Activated gamma-delta T cell treated with Interleukin-2 at 50 U/mL for 16 hours (primary cell): ENCODE measurements at places on chromosomes 2 and 18.
A peak's percentile ranks its signal among the peaks of the same experiment; 100 is the strongest.

DNA sequence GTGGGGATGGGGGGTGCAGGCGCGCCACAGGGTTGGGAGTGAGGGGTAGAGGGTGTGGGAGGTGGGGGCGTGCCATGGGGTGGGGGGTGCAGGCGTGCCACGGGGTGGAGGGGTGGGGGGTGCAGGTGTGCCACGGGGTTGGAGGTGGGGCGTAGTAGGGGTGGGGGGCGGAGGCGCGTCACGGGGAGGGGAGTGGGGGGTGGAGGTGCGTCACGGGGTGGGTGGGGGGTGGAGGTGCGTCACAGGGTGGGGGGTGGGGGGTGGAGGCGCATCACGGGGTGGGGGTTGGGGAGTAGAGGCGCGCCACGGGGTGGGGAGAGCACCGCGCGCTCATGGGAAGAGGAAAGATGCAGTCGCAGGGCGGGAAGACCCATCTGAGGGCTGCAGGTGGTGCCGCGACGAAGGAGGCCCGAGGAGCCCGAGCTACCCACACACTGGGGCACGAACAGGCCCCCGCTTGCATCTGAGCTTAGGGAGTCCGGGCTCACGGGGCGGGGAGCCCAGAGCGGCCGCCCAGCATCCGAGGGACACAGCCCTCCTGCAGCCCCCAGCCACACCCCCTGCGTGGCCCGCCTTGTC, 37.5 kb downstream of the SNED1 start:
- peak; percentile 44 for DNase-seq

- DNase-seq, result no peak
Measured at GRCh38 chr2:58293056-58293455, 51.9 kb upstream of the FANCL start.

DNA sequence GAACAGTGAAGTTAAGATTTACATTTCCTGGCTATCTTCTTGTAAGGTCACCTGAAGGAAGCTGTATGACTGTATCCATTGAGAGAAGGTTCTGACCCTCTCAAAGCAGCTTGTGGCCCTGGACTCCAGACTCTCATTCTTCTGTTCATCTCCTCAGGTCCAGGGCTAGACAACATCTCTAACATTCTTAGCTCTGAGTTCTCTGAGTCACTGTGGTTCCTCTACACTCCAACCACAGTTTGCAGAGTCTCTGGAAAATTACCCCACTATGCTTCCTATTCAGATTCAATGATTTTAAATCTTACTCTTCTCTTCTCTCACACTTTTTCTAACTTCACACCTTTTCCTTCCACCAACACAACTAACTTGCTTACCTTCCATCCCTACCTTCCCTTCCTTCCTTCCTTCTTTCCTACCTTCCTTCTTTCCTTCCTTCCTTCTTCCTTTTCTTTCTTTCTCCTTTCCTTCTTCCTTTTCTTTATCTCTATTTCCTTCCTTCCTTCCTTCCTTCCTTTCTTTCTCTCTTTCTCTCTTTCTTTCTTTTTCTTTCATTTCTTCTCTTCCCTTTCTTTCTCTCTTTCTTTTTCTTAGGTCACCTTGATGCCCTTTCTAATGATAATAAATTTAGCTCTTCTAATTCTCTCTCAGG, 824.3 kb upstream of the ZEB2 start:
- no peak for DNase-seq

- DNase-seq, result no peak
Measured at GRCh38 chr18:63025251-63026090, 294.1 kb downstream of the BCL2 start.

GRCh38 chr2:130352237-130352636, 3.6 kb upstream of the PTPN18 start:
- no peak for DNase-seq

- no peak for DNase-seq
Measured at GRCh38 chr2:19600506-19600905, 242.1 kb upstream of the OSR1 start.

GRCh38 chr2:69815717-69816116, 13.7 kb upstream of the GMCL1 start:
- DNase-seq, result no peak

DNA sequence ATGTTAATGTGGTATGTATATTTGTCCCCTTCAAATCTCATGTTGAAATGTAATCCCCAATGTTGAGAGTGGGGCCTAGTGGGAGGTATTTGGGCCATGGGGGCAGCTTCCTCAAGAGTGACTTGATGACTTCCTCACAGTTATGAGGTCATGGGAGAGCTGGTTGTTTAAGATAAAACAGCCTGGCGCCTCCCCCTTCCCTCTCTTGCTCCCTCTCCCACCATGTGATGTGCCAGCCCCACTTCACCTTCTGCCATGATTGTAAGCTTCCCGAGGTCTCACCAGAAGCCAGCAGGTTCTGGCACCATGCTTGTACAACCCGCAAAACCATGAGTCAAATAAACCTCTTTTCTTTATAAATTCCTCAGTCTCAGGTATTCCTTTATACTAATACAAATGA, 258.3 kb upstream of the POU3F3 start:
- no peak for DNase-seq

DNA sequence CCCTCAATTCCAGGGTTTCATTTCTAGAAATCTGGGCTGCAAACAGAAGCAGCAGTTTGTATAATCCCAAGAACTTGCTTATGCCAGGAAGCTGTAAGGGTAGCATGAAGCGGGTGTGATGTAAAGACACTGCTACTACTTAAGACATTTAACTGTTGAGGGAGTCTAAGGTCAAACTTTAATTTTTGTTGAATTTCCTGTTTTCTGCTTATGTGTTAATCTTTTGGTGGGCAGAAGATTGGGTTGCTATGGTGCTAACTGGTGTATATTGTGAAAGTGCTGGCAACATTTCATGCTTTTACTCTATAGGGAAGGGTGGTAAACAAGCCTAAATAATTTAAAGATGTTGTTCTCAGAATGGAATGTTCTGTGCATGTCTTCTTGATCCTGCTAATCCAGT, 2.7 kb downstream of the NCOA1 start:
- DNase-seq, result no peak

DNA sequence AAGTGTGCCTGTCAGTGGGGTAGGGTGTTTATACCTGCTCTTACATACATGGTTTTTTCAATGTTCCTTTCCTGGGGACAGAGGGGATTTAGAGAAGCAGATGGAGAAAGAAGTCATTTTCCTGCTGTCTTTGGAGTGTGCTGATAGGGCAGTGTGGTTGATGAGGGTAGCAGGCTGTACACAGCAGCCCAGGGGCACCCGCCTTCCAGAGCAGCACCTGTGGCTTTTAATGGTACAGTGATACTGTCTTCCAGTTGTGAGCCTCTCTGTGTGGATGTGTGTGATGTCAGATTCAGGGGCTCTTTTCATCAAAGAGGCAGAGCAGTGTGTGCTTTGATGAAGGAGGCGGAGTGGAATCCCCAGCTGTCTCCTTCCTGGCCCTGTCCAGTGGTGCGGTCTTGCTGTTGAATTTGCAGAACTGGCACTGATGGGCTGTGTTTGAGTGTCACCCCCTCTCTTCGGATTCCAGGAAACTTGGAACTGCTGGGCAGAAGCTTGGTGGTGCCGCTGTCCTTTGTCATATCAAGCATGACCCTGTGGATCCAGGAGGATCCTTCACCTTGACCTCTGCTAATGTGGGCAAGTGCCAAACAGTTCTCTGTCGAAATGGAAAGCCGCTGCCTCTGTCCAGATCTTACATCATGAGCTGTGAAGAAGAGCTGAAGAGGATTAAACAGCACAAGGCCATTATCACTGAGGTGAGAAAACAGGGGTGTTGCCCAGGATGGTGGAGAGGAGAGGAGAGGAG, 259.8 kb downstream of the PHLPP1 start:
- no peak for DNase-seq

- no peak for DNase-seq
Measured at GRCh38 chr2:200871151-200871550, 6.7 kb upstream of the CLK1 start.

- no peak for DNase-seq
Measured at GRCh38 chr2:185859506-185859905, 120.9 kb downstream of the FSIP2 start.

DNA sequence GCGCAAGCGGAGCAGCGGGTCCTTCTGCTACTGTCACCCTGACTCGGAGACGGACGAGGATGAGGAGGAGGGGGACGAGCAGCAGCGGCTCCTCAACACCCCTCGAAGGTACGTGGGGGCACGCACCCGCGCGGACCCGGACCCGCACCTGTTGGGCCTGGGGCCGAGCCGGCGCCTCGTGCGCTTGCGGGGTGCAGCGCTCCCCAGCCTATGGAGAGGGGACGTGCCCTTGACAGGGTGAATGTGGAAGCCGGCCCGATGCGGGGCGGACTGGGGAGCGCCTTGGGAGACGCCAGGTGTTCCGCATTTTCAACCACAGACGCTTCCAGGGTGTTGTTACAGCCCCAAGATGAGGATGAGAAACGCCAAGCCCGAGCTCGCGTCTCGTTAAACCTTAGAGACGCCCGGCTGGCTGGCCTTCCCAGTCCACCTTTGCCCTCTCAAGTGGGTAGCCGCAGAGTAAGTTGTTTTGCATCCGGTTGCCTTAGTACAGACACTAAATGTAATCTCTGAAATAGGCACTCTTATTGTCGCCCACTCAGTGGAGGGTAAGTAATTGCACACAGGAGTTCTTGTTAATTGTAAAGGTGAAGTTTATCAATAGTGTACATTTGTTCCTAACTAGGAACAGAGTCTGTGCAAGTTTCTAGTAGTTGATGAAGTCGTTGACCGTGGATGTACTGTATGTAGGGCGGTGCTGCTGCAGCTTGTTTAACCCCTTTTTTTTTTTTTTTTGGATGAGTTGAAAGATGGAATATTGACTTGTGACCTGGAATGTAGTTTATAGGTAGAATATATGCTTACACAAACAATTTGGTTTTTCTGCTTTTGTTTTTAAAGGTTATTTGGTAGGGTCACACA, 815 bp downstream of the GMCL1 start:
- peak; percentile 45 for DNase-seq

- DNase-seq, result no peak
Measured at GRCh38 chr2:26414311-26414710, 12.6 kb downstream of the DRC1 start.

GRCh38 chr2:55031505-55031904, 18.7 kb downstream of the RTN4 start:
- no peak for DNase-seq

GRCh38 chr18:6975084-6975483, 142.5 kb downstream of the LAMA1 start:
- no peak for DNase-seq

- no peak for DNase-seq
Measured at GRCh38 chr2:45886171-45886663, 234.7 kb downstream of the PRKCE start.

DNA sequence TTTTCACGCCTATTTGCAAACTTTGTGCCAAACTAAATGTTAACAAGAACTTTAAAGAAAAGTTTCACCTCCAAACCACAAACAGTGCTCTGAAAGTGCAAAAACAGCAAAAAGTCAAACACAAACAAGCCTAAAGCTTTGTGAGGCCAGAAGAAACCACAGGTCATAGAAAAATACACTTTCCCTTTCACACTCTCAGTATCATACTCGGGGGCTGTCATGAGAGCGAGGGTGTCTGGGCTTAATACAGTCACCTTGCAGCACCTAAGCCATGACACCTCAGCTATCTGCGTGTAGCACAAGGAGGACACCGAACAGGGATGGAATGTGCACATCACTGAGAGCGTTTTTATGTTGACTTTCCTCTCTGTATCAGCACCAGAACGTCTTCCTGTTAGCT, 26.6 kb upstream of the SEH1L start:
- peak; percentile 39 for DNase-seq

DNA sequence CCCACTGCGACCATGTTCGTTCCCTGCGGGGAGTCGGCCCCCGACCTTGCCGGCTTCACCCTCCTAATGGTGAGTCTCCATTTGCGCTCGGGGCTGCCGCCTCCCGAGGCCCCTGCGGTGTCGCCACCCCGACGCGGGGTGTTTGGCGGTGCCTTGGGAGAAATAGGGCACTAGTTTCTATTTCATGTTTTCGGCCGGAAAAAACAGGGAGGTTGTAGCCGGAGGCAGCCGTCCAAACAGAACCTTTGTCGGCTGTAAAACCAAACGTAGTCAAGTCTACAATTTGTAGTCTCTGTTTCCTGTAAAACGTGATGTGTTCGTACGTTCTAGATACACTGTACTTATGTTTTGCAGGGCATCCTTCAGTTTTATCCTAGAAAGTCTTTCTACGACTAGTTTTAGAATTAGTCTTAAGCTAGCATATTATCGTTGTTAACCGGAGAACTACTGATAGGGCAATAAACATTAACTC, 290 bp downstream of the PSMG2 start:
- no peak for DNase-seq

GRCh38 chr2:29991086-29991485, 69.7 kb upstream of the ALK start:
- DNase-seq, result no peak

DNA sequence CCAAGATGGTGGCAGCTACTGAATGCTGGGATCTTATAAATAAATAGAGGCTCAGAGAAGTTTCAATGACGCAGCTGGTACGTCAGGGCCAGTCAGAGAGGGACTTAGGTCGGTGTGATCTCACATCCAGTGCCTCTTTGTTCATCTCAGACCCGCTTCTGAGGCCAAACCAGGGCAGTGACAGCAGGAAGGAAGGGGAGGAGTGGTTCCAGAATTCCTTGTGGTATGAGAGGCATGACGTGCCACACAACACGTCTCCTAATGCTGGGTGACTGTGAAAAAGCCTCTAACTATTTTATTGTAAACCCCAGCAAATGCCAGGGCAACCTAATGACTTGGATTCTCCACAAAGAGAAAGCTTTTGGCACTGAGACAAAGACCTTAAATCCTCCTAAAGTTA, 423.3 kb downstream of the LPIN1 start:
- no peak for DNase-seq

- DNase-seq, result no peak
Measured at GRCh38 chr18:41165625-41166024, 789.4 kb upstream of the PIK3C3 start.

DNA sequence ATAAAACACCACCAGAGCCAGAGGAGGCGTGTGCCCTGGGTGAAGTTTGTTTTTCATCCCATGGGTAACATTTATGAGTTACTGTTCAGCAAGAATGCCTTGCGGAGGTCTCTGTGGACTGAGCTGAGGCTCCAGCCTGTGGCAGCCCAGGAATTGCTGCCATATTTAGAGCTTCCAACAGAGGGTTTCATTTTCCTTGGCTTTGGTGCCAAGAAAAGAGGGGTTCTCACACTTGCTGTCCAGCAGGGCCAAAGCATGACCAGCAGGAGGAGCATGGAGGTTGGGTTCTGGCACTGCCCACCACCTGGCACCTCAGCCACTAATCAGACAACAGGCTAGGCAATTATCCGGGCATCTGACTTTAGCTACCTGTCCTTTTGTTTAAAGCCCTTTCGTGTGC, 36.7 kb downstream of the EPAS1 start:
- no peak for DNase-seq

GRCh38 chr2:240395896-240396622, 39.4 kb upstream of the GPC1 start:
- no peak for DNase-seq

GRCh38 chr18:24014986-24015638, 558 bp downstream of the TTC39C start:
- DNase-seq, result peak; percentile 45
